Stimulated activated CD8-positive, alpha-beta memory T cell treated with anti-CD3 and anti-CD28 coated beads, Interleukin-4, amount 100 ng/mL, for 4 hours (primary cell): ENCODE measurements at places on chromosomes 12 and 14.

DNA sequence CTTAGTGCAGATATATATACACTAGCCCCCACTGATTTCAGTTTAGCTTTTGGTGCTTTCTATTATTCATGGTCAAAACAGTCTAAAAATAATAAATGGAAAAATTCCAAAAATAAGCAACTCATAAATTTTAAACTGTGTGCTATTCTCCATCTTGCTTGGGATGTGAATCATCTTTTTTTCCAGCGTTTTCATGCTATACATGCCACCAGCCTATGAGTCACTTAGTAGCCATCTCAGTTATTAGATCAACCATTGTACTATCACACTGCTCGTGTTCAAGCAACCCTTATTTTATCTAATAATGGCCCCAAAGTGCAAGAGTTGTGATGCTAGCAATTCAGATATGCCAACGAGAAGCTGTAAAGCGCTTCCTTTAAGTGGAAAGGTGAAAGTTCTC, 73.9 kb upstream of the KRR1 start:
- no peak for DNase-seq

- no peak for DNase-seq
These were observed 218.1 kb downstream of the RMST start for GRCh38 chr12:97680751-97681150.

GRCh38 chr14:55927028-55927427, 191.2 kb upstream of the PELI2 start:
- DNase-seq: no peak

DNA sequence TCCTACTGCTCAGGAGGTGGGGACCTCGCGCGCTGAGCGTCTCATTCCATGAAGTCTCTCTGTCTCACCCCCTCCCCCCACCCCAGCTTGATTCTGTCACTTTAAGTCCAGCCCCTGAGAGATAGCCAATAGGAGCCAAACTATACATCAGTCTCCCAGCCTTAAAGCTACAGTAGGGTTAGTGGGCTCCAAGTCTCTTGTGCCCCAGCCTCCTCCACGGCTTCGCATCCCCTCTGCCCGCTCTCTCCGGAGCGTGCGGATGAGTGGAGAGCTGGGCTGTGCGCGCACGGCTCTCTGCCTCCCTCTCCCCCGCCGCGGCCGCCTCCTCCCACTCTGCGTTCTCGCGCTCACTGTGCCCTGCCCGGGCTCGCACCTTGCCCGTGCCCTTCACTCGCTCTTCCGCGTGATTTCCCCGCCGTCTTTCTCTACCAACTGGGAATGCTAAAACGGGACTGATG, at the start of gene ESRRB:
Gene ESRRB (plus strand): TSS at position 191 of the 458 bp plus-strand sequence. CDS start 265 bp downstream, at position 456.
- no peak for DNase-seq

DNA sequence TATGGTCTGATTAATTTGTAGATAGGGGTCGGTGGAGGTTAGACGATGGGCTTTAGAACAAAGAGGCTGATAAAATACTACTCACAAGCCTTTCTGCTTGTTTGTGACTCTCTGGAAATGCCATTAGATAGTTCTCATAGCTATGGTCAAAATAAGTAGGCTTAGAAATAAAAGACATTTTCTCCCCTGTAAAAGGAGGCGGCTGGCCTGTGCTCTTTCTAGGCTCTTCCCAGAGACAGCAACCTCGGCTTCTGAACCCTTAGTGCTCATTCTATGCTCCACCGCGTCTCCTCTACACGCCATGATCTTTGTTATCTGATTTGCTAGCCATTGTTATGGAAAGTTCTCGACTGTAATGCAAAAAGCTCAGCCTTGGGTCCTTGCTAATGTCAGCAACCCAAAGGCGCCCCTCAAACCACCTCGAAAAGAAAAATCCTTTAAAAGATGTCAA, 64.5 kb downstream of the CRADD start:
- DNase-seq: no peak
